SK-N-SH (cell line): ENCODE measurements at places on chromosomes 2 and 18.

GRCh38 chr2:232974396-232974795 is 38.7 kb downstream of the NGEF start:
- DNase-seq, result no peak

- no peak for DNase-seq
Measured at GRCh38 chr2:182672466-182673165, 43.4 kb upstream of the DNAJC10 start.

- DNase-seq, result no peak
Measured at GRCh38 chr2:105450471-105450870, 51.6 kb upstream of the FHL2 start.

GRCh38 chr2:22043784-22044183 is 920.0 kb downstream of the TDRD15 start:
- DNase-seq, result no peak

- no peak for DNase-seq
Measured at GRCh38 chr2:230668184-230668938, 44.3 kb upstream of the CAB39 start.
